OCI-LY7 (cell line): ENCODE measurements at places on chromosomes 1 and 21.

- DNase-seq = peak; percentile 77
Observed at GRCh38 chr1:82395440-82395839, 594.7 kb downstream of the ADGRL2 start.

DNA sequence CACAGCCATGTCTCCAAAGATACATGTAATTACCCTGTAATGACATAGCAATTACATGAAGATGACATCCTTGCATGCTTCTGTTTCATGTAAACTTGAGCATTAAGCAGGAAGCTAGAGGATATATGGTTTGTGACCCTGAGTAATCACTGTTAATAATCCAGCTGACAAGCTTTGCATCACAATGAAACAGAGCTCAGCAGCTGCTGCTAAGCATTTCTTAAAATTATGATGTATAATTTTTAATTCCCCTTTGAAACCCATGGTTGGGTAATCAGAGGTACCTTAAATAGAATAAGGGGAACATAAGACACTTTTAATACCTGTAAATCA lies 293.5 kb downstream of the NTNG1 start:
- peak; percentile 77 for DNase-seq

DNA sequence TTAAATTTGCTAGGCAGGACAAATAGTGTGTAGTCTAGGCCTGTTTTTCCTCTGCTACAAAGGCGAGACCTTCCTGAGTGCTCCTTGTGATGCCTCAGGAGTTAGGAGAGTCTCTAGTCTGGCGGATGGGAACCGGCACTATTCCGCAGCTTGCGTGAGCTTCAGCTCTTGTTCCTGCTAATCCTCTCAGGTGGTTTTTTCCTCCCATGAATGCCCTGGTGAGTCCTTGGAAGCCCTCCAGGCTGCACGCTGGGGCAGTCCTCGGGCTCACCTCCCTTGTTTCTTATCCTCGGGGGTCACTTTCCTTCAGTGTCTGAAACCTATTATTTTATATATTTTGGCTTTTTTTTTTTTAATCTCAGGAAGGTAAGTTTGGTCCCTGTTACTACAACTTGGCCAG lies 28.2 kb downstream of the UTS2 start:
- no peak for DNase-seq

DNA sequence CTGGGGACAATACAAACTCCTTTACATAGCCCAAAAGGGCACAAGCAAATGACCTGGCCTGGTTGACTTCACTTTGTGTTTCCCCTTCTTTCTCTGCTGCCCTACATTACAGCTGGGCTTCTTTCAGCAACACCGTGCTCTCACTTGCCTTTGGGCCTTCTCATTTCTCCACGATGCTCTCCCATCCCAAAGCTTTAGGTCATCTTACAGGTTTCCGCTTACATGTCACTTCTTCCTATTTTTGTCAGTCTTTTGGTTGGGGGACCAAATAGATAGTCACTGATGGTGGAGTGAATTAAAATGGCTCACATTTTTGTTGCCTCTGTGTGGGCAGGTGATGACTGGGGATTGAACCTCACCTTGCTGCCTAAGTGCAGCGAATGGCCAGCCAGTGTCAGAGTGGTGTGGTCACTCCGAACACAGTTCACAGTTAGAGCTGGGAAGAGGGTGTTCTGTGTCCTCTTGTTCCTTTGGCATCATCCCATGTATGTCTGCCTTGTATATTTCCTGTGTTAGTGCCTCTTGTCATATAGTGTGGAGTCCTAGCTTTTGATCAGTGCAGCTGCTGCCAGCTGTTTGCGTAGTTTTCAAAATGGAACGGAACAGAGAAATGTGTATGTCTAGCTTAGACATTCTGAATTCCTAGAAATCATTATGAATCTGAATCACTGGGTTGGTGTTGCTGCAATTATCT lies 134.8 kb downstream of the NOS1AP start:
- no peak for DNase-seq

GRCh38 chr1:182126272-182126800 lies 64.8 kb upstream of the ZNF648 start:
- DNase-seq = no peak

GRCh38 chr1:193102662-193103061 lies 2.6 kb downstream of the GLRX2 start:
- DNase-seq = no peak

GRCh38 chr1:1034439-1034781 lies 14.5 kb downstream of the AGRN start:
- no peak for DNase-seq

DNA sequence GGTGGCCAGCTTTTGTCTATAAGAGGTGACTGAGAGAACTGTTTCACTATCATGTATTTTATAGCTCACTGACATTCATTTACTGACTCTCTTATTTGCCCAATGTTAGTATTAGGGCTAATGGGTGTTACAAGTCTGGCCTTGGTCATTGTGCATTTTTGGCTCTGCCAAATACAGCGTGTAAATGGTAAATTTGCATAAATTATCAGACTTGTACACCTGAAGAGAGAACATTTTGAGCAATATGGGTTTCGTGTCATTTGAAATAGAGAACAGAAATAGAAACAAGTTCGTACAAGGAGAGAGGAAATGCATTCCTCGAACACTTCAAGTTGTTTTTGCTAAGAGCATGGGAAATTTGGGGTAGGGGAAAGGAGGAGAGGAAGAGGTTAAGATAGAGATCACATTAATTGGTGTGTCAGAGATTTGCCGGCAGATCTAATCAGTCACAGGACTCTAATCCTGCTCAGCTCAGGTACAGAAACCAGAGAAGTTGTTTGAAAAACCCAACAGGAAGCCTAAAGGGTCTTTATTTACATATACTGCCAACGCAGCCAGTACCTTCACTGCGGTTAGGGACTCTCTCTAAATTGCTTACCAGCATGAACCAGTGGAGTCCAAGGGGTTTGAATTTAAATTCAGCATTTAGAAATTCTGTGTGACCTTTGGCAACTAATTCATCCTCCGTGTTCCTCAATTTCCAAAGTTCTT lies 261.5 kb downstream of the GPATCH2 start:
- DNase-seq = no peak

- no peak for DNase-seq
Observed at GRCh38 chr21:16418226-16418625, 688.4 kb downstream of the USP25 start.

DNA sequence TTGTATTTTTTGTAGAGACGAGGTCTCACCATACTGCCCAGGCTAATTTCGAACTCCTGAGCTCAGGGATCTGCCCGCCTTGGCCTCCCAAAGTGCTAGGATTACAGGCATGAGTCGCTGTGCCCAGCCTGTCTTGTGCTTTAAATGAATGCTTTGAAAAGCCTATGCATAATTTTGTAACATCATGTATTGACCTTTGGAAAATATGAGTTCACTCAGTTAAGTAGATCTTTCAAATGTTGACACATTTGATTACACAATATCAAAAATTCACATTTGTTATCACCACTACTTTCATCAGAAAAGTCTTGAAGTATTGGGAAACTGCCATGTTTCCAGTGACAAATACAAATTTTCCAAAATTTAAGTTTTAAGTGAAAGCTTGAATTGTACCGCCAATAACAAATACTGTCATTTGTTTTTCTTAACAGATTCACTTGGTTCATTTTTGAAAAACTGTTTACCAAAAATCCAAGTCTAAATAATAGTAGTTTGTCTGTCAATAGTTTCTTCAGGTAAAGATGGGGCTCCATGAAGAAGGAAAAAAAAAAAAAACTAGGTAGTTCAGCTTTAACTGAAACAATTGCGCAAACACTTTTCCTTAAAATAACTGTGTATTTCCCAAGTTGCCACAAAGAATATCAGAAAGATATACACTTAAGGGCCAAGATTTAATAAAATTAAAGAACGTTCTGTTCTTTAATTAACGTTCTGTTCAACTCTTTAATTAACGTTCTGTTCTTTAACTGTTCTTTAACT lies 233.2 kb upstream of the NR5A2 start:
- no peak for DNase-seq

GRCh38 chr21:14685568-14685967 lies 139.5 kb upstream of the SAMSN1 start:
- peak; percentile 55 for DNase-seq

- DNase-seq = no peak
Observed at GRCh38 chr1:154867841-154868605, 2.1 kb downstream of the KCNN3 start.

GRCh38 chr1:84415396-84415795 lies 17.1 kb downstream of the DNASE2B start:
- DNase-seq = no peak
